ENCODE measurements at places on chromosomes 6 and 20.
A peak's percentile ranks its signal among the peaks of the same experiment; 100 is the strongest.

DNA sequence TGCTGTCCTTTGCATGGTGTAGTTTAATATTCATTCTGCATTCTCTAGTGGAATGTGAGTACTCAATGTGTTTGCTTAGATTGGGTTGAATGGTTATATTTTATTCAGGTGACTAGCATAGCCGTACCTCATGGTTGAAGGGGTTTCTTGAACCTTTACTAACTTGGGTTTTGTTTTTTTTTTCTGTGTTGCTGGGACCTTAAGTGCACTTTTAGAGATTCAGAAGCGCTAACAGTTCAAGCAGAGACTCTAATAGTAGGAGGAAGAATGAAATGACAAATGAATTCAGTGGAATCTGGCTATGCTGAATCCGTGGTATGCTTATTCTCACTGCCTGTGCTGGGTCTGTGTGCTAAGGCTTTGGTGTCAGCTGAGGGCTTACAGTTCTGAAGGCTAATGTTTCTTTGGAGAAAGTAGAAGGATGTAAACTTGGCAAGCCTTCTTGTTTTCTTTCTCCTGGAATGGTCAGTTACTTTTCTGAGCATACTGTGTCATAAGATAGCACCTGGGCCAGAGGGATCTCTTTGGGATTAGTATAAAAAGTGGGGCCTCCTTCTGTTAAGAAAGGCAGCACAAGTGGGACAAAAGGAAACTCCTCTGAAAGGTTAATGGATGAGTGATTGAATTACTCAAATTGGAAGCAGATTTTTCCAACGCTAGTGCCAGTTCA, 28.7 kb downstream of the RNF144B start:
- no peak for DNase-seq

DNA sequence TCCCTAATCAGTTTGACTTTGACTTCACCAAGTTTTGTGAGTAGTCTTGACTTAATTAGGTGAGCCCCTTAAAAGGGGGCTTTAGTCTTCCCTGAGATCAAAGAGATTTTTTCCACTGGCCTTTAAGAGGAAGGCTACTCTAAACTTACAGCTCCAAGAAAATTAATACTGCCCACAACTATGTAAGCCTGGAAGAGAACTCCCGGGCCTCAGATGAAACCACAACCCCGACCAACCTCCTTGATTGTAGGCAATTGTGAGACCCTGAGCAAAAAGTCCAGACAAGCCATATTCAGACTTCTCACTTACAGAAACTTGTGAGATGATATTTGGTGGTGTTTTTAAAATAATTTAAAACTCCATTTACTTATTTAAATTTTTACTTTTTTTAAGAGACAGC, 18.1 kb downstream of the SNX3 start:
- no peak for DNase-seq

GRCh38 chr6:130188207-130188899, 34.4 kb downstream of the SAMD3 start:
- DNase-seq = no peak

GRCh38 chr6:5174244-5174643, 86.5 kb downstream of the LYRM4 start:
- DNase-seq = peak; percentile 37

- DNase-seq = no peak
These were observed 11.6 kb downstream of the PABPC1L start for GRCh38 chr20:44921447-44921846.

GRCh38 chr6:142712231-142712630, 232.7 kb downstream of the HIVEP2 start:
- DNase-seq = no peak

DNA sequence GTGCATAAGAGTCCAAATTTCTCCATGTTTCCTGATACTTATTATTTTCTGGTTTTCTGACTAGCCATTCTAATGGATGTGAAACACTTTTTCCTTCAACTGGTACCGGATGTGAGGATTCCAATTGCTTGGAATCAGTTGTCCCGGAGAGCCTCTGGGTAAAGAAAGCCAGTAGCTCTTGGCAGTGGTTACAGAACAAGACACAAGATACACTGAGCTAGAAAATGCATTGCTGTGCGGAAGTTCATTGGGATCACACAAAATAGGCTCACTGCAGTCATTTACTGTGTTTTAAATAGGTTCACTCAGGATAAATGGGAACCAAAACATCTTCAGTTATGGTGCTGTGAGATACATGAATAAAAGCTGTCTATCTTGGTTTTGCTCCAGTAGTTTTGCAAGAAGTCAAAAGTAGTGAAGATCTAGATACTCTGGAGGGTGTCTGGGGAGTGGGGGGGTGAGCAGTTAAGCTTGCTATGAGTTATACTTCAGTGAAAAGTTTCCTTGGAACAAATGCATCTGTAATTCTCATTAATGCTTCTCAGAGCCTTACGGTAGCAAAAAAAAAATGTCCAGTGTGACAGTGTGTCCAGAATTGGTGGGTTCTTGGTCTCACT, 54.4 kb upstream of the RNF182 start:
- no peak for DNase-seq

DNA sequence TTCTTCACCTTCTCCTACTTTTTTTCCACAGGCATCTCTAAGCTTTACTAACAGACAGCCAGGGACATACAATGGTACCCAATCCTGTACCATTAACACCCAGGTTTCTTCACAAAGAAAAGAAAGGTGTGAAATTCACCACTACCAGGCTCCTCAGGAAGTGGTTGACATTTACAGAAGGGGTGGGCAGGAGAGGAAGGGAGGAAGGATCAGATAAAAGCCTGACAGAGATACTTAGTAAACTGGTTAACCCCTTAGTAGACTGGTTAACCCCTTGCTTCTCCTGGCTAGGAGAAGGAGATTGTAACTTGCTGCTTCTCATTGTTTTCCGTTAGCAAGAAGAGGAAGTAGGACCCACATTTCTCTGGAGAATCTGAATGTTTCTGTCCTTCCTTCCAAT, 7.2 kb downstream of the SAMD3 start:
- DNase-seq = no peak

- no peak for DNase-seq
These were observed 18.8 kb upstream of the CLPSL2 start for GRCh38 chr6:35757456-35758123.

- DNase-seq = no peak
These were observed 18.1 kb upstream of the PXDC1 start for GRCh38 chr6:3769610-3770009.

DNA sequence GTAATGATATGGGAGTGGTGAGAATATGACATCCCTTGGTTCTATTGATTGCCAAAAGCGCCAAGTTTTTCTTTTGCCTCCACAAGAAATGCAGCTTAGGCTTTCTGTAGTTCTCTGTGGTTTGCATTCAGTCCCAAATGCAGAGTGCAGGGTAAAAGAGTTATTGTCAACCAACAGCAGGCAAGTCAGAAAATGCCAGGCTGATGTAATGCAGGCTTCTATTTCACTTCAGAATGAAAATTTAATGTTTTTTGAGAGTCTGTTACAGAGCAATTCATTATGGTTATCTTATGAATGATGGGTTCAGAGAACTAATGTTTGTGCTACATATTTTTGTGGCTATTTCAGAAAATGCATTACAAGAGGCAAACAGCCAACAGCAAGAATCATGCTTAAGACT, 293.5 kb downstream of the CENPW start:
- no peak for DNase-seq
